ENCODE measurements at places on chromosomes 1 and 21.

GRCh38 chr1:77776007-77776700, 3.3 kb upstream of the MIGA1 start:
- DNase-seq: no peak

DNA sequence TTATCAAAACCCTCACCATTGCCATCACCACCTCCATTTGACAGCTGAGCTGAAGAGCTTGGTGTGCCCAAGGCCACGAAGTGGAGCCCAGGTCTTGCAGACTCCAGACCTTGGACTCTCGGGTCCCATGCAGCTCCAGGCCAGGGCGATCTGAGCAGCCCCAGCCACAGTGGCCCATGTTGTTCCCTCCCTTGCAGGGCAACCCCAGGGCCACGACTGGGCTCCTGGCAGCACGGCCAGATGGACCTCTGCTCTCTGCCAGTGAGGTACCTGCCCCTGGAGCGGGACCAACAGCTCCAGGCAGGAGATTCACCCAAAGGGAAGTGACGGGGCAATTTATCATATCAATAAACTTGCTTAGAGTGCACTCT, 182.7 kb upstream of the VAMP3 start:
- DNase-seq: no peak

DNA sequence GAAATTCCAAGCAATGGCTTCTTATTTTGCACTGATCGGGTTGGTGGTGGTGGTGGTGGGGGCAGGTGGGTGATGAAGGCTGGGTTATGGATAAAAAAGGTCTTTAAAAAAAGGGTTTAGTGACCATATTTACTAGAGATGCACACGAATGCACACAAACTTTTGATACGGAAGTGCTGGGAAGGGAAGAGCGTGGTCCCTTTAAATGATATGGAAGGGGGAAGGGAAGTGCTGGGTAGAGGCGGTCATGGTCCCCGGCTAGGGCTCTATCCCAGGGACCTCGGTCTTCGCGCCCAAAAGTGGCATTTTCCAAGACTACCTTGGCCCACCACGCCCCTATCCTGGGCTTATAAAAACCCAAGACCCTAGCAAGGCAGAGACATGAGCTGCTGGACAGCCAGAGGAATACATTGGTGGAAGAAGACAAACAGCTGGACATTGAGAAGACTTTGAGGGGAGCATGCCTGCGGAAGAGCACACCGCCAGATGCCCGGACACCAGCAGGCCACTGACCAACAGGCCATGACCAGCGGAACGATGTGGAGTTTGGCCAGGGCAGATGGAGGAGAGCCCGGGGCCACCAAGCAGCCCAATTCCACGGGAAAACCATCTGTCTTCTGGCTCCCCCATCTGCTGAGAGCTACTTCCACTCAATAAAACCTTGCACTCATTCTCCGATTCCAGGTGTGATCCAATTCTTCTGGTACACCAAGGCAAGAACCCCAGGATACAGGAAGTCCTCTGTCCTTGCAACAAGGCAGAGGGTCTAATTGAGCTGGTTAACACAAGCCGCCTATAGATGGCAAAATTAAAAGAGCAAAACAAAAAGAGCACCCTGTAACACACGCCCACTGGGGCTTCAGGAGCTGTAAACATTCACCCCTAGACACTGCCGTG, 1720.2 kb downstream of the MRPL39 start:
- no peak for DNase-seq

DNA sequence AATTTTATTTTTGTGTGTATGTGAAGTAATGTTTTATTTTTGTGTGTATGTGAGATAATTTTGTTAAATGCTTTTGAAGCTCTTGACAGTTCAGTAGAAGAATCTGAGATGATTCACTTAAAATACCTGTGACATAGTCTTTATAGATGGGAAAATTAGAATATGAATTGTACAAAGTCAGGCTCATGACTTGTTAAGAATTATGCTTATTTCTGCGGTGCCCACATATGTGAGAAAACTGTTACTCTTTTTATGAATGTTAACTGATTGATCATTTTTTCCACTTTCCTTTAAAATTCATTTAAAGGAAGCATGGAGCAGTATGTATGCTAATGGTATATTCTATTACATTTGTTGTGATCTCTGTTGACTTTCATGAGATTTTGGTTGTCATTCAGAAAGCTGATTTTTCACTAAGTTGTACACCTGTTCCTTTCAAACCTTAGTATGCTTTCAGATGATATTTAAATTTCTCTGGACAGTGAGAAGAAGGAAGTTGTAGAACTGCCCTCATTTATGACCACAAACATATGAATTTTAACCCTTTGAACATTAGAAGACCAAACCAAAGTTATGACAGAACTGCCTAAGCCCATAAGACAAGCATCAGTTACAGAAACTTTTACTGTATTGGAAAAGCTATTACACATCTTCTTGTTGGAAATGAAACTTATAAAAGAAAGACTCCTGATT, 110.1 kb downstream of the POU2F1 start:
- no peak for DNase-seq

DNA sequence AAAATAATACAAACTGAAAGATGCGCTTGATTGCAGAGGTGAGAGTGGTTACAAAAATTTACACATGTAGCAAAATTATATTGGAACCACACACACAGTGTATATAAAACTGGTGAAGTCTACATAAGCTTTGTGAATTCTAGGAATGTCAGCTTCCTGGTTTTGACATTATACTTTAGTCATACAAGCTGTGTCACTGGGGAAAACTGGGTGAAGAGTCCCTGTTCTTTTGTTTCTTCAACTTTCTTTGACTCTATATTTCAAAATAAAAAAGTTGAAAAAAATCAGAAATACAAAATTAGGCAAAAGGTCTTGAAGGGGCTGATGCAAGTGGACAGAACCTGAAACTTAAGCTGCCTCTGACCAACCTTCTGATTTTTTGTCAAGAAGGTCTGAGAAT, 3.0 kb downstream of the C1QC start:
- no peak for DNase-seq

DNA sequence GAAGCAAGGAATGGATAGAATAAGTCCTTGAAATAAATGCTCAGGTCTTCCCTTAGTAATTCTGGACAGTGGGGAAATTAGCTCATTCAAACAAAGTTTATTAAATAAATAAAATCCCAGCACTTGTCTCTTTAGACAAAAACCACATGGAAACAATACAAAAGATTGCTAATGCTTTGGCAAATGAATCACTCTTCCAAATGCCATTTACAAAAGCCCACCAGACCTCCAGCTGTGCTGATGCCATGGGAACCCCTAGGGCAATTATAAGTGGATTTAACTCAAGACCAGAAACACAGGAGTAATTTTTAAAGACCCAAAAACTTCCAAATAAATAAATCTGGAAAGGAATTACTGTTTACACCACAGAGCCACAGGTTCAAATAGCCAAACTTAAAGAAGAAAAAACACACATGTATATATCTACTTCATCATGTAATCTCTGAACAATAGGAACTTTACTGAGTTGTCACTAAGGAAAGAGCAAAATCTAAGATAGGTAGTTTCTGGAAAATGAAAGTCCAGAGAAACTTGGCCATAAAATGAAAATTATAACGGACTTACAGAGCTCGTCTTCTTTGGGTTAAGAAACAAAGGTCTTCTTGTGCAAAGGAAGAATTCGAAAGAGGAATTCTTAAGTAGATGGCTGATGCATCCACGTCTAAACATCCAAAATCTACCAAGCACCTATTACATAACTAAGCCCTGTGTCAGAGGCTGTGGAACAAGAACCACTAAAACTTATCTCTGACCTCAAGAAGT, 399.4 kb downstream of the SMYD3 start:
- DNase-seq: no peak

DNA sequence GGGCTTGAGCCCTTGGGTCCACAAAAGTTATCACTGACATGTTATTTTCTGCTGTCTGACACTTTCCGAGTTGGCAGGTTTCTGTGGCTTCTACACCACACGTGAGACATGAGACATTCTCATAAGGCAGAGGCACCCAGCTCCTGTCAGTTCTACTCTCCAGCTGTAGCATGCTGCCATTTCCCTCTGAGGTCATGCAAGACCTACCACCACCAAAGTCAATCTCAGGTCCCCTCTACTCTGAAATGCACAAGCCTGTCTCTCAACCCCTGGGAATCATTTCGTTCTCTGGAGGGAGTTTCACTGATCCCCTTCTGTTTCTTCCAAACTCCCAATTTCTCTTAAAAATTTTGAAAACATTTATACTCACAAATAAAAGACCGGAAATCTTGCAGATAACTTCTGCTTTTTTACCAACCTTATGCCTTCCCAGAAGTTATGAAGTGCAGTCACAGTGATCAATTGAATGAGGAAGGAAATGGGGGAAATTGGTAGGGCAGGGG, 39.5 kb upstream of the CR2 start:
- DNase-seq: no peak

- DNase-seq: no peak
Measured at GRCh38 chr1:218499011-218499691, 154.0 kb downstream of the TGFB2 start.

DNA sequence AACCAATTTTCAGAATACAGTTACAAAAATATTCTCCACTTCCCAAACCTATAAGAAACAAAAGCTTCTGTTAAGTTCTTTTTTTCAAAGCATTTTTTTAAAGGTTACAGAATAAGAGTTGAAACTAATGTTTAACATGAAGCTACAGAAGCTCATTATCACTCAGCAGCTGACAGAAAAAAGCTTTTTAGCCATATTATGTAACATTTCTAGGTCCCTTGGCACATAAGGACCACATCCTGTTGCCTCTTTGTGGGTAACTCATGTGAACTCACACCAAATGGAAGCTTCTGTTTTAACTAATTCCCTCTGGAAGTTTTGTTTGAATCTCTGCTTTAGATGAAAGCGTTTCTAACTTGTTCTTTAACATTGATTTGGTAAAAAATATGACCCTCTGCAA, 242.5 kb upstream of the TMPRSS15 start:
- DNase-seq: no peak

- DNase-seq: no peak
Measured at GRCh38 chr1:64536836-64537490, 67.0 kb downstream of the CACHD1 start.

DNA sequence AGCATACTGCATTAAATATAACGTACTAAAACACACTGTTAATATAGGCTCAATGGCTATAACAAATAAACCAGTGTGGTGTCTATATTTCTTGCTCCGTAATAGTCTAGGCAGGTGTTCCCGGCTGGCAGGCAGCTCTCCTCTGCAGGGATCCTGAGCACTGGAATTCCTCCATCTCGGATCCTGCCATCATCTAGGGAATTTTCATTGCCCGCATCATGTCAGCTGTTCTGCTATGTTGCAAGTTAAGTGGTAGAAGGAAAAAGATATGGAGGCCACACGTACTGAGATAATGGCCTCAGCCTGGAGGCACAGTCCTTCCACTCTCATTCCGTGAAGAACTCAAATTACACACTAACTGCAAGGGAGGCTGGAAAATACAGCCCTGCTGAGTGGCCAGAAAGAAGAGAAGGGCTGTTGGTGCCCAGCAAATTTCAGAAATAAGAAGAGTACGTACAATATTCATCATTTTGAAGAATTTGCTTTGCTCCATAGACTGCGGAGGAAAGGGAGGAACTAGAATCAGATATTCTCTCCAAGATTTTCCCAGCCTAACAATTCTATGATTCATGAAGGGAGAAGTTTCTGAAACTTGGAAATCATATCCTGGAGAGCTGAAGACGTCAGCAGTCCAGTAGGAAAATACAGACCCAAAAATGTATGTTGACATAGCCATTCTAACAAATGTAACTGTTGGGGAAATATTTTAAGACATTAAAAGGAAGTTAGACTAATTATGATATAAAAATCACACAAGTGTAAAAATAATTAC, 263.3 kb downstream of the MRPL39 start:
- DNase-seq: no peak

DNA sequence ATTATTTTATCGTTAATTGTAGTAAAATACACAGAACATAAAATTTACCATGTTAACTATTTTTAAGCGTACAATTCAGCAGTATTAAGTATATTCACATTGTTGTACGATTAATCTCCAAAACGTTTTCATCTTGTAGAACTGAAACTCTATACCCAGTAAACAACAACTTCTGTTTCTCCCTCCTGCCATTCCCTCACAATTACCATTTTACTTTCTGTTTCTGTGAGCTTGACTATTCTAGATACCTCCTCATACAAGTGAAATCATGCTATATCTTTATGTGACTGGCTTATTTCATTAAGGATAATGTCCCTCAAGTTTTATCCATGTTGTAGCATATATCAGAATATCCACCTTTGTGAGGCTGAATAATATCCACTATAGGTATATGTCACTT, 156.8 kb downstream of the ST6GALNAC3 start:
- DNase-seq: no peak

DNA sequence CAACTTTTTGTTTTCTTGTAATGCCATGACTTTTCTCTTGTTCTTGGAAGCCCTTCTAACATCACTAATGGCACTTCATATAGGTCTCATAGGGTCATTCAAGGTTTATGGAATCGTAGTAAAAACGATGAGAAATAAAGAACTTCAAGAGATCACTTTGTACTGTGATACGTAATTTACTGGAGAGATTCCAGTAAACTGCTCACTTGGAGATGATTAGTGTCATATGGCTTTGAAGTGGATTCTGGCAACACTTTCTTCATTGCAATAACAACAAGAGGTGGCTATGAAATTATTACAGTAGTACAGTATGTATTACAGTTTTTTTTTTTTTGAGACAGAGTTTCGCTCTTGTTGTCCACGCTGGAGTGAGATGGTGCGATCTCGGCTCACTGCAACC, 103.4 kb downstream of the RUSC1 start:
- no peak for DNase-seq

DNA sequence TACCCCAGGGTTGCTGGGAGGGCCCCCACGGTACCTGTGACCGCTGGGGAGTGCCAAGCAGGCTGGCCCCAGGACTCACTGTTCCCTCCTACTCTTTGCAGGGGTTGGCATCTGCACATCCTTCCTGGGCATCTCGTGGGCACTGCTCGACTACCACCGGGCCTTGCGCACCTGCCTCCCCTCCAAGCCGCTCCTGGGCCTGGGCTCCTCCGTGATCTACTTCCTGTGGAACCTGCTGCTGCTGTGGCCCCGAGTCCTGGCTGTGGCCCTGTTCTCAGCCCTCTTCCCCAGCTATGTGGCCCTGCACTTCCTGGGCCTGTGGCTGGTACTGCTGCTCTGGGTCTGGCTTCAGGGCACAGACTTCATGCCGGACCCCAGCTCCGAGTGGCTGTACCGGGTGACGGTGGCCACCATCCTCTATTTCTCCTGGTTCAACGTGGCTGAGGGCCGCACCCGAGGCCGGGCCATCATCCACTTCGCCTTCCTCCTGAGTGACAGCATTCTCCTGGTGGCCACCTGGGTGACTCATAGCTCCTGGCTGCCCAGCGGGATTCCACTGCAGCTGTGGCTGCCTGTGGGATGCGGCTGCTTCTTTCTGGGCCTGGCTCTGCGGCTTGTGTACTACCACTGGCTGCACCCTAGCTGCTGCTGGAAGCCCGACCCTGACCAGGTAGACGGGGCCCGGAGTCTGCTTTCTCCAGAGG, 6.8 kb downstream of the XKR8 start:
- DNase-seq: no peak

DNA sequence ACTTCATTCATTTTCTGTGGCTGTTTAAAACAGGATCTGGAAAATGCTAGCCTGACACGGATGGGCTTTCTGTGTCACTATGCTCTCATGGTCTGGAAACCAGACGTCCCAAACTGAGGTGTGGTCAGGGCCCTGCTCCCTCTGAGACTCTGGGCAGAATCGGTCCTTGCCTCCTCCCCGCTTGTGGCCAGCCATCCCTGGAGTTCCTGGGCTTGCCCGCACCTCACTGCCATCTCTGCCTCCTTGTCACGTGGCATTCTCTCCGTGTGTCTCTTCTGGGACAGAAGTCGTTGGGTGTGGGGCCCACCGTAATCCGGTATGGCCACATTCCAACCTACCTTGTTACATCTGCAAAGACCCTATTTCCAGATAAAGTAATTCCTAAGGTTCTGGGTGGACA, 10.1 kb upstream of the ACTRT2 start:
- DNase-seq: peak; percentile 15

Data from left hindlimb (tissue), 1 donor.